ENCODE measurements at places on chromosomes 4 and X.

DNA sequence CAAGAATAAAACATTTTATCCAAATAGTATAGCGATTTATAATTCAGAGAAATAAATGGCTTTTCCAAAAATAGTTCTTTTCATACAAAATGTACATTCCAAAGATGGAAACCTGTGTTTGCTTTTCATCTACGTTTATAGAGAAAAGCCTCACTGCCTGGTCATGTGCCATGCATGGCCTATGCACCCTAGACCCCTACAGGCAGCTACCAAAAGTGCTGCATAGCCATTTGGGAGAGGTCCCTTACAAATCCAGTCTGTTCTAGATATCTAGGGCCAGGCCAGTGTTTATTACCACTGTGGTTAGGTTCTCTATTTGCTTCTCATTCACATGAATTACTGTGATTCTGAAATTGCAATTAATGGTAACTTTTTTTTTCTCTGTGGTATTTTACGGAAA is 17.2 kb downstream of the HMGB2 start:
- no peak for DNase-seq

GRCh38 chr4:53899586-53900270 is 164.7 kb downstream of the CHIC2 start:
- peak; percentile 89 for DNase-seq

DNA sequence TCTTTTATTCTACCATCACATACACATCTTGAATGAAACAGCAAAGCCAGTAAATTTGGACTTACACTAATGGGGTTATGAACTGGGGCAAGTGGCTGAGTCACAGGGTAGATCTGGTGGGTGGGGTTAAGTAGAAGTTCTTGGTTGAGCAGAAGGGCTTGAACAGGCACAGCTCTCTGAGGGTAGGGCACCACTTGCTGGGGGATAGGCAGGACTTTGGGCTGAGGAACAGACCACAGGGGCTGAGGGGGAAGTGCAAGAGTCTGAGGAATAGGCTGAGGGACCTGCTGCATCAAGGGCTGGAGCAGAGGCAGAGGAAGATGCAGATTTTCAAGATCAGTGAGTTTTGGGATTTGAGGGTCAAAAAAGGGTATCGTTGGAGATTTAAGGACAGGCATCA is 8.3 kb downstream of the CSN2 start:
- DNase-seq = no peak

GRCh38 chrX:136163689-136164088 is 16.4 kb downstream of the FHL1 start:
- DNase-seq = peak; percentile 31

DNA sequence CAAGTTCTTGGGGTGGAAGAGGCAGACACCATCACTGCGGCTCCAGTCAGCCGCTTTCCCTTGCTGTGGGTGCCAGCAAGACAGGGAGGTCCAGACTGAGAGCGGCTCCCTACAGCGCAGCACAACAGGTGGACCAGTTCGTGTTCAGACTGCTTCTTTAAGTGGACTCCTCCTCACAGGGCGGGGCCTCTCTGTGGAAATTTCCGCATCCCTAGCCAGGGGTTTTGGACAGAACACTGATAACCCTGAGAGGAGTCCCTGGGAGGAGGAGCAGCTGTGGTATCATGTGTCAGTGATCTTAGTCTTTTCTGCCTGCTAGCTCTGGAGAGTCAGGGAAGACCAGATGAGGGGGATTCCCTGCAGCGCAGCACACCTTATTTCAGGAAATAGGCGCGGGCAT is 48.5 kb downstream of the MAGEC2 start:
- no peak for DNase-seq

DNA sequence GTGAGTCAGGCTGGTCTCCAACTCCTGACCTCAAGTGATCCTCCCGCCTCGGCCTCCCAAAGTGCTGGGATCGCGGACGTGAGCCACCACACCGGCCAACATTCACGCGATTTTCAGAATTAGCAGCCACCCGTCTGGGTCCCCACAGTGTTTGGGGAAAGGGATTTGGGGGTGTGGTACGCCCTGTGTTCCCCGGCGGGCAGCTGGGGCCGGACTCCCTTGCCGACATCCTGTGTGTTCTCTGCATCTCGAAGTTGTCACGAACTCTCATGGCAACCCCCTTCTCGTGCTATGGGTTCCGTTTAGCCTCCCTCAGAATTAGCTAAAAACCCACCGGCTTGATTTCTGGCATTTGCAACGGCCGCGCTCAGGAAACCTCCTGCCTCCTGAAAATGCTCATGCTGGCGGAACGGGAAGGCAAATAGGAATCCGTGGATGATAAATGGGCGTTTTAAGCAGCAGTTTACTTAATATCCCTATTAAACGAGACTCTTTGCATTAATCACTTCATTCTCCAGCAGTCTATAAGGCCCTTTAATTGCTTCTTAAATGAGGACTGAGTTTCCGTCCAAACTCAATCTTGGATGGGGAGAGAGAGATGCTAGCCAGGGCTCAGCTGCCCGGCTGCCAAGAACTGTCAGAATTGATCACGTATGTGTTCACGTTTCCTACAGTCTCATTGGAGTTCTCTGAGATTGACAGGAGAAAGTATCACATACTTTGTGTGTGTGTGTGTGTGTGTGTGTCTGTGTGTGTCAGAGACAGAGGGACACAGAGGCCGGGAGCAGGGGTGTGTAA is 78.9 kb upstream of the PPP2R3B start:
- DNase-seq = no peak

DNA sequence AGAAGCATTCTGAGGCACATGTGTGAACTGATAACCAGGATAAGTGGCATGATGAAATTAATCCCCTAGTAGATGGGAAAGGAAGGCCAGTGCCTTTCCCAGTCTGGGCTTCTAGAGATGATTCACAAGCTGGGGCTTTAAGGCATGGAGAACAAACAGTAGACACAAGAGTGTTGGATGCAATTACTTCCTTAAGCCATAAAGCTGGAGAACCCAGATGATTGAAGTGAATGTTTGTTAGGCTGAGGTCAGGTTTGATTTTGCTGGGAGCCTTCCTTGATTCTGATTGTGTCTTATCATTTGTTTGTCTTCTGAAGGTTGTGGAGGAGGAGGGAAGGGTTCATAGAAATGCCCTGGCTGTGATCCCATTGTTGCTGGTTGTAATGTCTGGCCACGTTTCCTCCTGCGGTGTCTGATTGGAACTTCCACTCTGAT is 125.2 kb downstream of the NHS start:
- DNase-seq = peak; percentile 52

DNA sequence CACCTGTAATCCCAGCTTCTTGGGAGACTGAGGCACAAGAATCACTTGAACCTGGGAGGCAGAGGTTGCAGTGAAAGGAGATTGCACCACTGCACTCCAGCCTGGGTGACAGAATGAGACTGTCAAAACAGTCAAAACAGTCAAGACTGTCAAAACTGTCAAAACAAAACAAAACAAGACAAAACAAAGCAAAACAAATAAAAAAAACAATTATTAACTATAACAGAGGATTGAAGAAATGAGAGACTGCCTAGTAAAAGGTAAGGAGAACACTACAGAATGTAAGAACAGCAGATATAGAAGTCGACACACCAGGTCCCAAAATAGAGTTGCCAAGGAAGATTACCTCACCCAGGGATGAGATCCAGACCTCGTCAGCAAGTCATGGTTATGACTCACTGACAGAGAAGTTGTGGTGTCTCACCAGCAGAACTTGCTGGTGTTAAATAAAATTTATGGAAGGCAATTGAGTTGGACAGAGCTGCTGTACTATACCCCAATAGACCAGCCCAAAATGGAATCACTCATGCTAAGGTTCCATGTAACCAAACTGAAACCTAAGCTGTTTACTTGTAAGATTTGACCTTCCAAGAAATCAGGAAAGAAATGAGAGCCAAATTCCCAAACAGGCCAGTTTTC is 32.1 kb upstream of the GK start:
- peak; percentile 89 for DNase-seq

GRCh38 chr4:184668511-184669114 is 19.1 kb downstream of the PRIMPOL start:
- no peak for DNase-seq

DNA sequence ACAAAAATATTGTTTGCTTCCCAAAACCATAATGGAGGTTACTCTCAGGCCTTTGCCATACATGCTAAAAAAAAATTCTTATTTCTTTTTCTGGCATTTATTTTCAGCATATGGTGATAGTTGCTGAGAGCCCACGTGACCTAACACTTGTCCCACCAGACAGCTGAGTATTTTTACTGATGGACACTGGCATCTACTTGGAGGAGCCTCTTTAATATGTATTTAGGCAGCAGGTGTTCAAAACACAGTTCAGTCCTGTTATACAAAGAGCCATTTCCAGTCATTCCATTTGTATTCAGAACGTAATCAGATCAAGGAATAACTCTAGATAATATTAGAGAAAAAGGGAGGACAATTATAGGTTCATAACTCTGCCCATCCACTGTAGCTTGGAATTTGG is 95.5 kb downstream of the CXCL13 start:
- DNase-seq = no peak

GRCh38 chrX:78322863-78323262 is 4.5 kb downstream of the CYSLTR1 start:
- no peak for DNase-seq

- DNase-seq = no peak
These were observed 374.9 kb upstream of the AADAT start for GRCh38 chr4:170464614-170465197.

- DNase-seq = peak; percentile 31
These were observed 16.7 kb downstream of the GAB3 start for GRCh38 chrX:154734061-154734781.

- no peak for DNase-seq
These were observed 38.0 kb upstream of the GRID2 start for GRCh38 chr4:92265798-92266197.

DNA sequence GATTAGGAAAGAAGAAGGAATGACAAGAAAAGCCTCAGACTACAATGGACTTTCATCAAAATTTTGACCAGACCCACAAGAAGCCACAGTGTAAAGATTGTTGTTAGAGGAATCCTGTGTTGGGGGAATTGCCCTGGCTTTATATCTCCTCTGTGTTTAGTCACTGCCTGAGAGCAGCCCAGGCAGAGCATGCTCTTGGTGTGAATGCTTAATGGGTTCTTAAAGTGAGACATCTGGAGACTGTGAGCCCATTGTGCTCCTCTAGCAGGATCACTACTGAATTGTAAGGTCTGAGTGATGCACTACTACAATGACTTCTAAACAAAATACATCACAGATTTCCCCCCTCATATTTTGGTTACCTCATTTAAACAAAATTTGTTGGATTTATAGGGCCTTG is 1860.5 kb upstream of the ADGRL3 start:
- no peak for DNase-seq

- DNase-seq = peak; percentile 34
These were observed 1.6 kb upstream of the IDUA start for GRCh38 chr4:985123-985830.

DNA sequence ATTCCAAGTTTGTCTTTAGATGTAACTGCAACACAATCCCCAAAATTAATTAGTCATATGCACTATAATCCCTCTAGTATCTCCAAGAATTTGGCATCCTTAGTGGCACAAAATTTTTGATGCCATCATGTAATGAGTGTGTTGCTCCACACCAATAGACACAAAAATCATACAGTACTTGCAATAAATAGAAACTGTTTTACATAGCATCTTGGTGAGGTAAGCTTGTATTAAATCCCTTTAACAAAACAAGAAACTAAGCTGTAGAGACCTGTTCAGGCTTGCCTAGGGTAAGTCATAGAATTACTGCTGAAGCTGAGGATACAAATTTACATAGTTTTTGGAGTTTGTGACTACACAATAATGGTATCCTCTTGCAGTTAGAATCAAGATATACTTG is 64.5 kb upstream of the PRSS12 start:
- DNase-seq = peak; percentile 63

DNA sequence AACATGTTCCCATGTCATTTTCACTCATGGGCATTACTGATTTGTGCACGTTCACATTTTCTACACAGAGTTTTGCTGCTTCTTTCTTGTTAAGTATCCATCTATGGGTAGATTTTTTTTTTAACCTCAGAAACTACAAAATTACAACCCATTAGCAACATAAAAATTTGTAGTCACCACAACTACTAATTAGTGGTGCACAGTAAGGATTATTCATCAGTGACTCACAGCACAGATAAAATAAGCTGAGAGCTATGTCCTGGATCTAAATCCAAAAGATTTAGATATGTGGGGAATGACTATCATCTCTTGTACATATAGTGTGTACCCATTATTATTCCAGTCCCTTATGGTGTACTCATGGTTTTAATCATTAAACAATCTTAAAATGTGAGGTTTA is 19.7 kb upstream of the AMELX start:
- peak; percentile 67 for DNase-seq

DNA sequence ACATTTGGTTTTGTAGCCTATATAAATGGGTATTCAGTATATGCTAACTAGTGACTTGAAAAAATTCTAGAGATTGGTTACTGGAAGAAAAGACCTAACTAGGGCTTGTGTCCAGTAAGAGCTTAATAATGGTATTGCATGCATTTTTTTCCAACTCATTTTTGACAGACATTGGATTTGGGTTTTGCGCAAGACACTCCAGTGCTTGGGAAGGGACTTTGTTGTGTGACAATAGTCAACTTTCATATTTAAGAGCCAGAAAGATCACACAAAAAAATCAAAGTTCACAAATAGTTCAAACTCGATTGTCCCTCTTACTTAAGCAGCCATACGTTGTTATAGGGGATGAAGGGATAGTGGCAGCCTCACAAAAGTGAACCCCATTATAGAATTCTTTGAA is 1.2 kb upstream of the HSD17B11 start:
- no peak for DNase-seq

GRCh38 chr4:80420638-80421037 is 85.1 kb downstream of the CFAP299 start:
- DNase-seq = no peak

DNA sequence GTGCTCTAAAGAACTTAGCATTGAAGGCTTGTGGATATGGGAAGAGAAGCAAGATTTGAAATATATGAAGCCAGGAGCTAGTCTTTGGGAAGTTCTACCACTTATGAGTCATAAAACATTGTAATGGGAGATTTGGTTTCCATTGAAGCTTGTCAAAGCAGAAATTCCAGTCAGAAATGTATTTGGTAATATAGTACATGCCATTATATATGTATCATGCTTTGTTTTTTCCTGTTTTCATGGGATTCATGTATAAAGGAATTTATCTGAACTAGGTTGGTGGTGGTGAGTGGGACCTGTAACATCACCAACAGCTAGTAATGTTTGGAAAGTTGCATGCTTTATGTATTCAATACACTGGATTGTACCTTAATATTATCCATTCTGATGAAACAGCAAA is 14.6 kb upstream of the DCAF8L2 start:
- DNase-seq = peak; percentile 39

DNA sequence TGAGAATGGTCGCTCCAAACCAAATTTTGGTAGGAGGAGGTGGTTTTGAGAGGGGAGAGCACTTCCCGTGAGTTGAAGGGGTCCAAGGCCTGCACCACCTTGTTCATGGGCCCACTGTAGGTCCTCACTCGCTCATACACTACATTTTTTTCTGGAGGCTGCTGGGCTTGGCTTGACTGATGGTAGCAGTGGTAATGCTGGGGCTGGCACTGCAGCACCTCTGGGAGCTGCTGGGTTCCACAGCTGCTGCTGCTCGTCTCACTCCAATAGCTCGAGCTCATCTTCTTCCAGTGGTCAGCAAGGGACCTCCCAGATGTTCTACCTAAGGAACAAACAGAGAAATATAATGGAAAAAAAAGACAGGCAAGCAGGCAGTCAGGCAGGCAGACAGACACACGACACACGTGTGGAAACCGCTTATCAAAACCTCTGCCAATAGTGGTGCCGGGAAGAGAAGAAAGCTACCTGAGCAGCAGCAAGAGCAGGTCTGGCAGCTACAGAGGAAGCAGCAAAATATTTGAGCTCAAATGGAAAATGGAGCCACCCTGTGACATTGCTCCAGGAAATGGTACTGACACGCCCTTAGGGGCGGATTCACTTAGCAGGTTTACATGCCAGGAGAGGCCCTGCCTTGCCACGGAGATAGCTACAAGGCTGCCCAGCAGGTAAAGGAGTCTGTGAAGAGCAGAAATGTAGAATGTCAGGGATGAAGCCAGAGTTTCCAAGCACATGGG is at the start of gene POF1B:
Gene POF1B (minus strand): TSS at position 492 of the 734 bp plus-strand sequence. CDS start 211 bp downstream, at position 281.
- DNase-seq = no peak

Data from fibroblast of skin of abdomen (primary cell).